ENCODE measurements at places on chromosomes 1 and 21.
A peak's percentile ranks its signal among the peaks of the same experiment; 100 is the strongest.

GRCh38 chr1:18018366-18018765 lies 89.2 kb upstream of the IGSF21 start:
- no peak for DNase-seq

DNA sequence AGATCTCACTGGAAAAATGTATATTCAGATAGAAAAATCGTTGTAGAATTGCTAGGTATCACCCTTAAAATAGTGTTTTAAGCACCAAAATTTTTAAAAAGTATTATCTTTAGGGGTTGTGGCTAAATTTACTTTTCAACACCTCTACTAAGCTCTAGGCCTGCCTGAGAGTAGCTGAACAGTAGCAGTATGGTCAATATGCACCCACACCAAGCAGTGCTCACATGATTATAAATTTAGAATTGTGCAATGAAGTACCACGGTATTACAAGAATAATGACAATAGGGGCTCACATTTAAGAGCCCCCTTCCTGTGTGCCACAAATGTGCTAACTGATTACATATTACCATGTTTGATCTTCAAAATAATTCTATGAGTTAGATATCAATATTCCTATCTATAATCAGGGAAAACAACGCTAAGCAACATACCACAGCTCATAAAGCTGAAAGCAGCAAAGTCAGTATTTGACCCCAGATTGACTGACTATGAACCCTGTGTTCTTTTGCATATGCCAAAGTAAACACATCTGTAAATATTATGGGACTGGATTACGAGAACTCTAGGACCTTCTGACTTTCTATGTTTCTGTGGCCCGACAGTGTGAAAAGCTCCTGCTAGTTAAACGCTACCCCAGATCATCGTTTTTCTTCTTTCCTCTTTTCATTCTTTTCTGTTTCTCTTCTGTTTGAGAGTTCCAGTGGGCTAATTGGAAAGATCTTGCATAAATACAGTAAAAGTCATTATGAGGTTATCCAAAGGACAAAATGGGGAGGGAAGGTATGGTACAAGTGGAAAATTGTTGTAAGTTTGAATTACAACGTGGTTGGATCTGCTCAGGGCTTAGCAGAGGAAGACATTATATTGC lies 201.1 kb upstream of the C1orf87 start:
- no peak for DNase-seq

- DNase-seq = no peak
Observed at GRCh38 chr1:54054438-54054749, 986 bp downstream of the TCEANC2 start.

- DNase-seq = peak; percentile 4
Observed at GRCh38 chr21:28516991-28517592, 475.6 kb downstream of the LTN1 start.

DNA sequence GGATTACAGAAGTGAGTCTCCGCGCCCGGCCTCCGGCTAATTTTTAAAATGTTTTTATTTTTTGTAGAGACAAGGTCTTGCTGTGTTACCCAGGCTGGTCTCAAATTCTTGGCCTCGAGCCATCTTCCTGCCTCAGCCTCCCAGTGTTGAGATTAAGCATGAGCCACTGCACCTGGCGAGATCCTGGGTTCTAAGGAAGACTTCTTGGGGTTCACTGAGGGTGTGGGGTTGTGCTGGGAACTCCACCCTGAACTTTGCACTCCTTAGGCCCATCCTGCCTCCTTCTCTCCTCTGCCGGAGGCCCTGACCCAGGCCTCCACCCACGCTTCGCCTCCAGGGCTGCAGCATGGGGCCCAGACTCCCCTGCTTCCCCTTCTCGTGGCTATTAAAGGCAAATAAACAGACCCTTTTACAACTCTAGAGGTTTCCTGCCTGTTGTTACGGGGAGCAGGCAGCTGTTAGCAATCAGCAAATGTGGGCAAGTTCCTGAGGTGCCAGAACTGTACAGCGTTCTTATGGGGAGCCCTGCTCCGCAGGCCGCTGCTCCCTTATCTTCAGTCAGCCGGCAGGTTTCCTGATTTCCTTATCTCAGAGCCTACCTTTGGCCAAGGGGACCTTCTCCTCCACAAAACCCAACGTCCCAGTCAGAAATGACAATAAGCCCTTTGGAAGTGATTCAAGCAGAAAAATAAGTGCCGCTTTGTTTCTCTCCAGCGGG lies 41.0 kb upstream of the LIN9 start:
- DNase-seq = no peak

DNA sequence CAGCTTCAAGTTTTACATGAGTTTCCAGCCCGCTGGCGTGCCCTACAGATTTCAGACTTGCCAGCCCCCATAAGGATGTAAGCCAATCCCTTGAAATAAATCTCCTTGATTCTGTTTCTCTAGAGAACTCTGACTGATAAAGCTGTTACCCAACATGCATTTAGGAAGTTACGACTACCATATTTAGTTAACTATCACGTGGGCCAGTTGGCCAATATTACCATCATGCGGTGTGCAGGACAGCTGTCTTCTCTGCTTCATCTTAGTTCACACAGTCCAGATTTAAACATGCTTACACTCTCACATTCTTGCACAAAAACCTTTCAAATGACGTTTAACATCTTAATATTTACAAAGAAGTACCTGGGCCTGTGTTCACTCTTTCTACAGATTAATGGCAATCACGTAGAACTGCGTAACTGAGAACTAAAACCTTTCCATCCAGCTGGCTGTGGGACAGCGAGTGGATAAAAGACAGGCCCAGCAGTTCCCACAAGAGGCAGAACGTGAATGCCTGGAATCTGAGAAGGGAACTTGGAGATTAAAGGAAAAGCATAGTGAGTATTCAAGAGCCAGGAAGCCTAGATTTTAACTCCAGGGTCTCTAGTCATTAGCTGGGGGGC lies 20.8 kb downstream of the FAM177B start:
- no peak for DNase-seq

GRCh38 chr1:167057241-167057688 lies 32.9 kb downstream of the GPA33 start:
- DNase-seq = no peak

- DNase-seq = no peak
Observed at GRCh38 chr1:67211589-67212563, 45.6 kb downstream of the IL23R start.

DNA sequence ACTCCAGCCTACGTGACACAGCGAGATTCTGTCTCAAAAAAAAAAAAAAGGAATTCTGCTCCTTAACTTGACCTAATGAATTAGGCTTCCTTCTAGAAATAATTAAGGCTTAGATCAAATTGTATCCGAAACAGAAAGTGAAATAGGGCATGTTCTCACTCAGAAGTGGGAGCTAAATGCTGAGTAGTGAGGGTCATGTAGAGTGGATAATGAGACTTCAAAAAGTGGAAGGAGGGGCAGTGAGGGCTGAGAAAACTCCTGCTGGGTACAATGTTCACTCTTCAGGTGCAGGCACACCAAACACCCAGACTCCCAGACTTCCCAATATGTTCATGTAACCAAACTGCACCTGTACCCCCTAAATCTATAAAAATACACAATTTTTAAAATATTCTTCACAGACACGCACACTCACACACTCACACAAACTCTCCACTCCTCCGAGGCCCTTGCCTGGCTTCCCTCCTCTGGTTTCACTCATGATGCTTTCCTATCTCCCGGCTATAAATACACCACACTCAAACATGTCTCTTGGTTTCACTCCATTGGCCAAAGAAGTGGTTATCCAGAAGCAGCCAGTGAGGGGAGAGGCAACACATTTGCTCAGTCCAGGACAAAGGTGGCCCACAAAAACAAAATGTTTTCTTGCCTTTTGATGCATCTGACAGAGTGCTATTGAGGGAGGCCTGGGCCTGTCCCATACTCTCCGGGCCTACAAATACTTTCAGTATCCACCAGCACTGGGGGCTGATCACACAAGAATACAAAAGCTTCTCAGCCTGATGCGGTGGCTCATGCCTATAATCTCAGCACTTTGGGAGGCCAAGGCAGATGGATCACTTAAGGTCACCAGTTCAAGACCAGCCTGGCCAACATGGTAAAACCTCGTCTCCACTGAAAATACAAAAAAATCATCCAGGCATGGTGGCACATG lies 249.2 kb downstream of the TOMM20 start:
- DNase-seq = no peak

DNA sequence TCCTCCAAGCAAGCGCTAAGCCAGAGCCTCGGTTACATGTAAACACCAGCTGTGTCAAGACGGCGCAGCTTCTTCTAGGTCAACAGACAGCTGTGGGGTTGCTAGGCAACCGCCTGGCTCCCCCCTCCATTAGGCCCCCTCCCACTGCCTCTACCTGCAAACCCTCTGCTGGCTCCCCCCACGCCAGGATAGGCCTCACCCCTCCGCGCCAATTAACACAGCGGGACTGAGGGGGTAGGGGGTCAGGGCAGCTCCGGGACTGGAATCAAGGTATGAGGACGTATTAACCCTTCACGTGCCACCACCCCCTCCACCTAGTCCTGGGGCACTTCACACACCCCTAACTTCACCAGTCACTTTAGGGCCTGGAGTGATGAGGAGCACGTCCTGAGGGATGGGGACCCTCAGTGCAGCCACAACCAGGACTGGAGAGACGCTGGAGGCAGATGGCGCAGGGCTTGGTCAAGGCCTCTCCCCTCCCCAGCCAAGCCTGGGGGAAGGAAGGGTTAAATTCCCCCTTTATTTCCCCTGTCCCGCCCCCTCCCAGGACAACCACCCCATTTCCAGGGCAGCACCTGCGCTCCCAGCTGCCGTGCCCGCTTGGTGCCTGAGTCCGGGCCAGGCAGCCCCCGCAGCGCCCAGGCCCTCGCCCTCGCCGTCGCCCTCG lies 37.4 kb upstream of the WASF2 start:
- no peak for DNase-seq

DNA sequence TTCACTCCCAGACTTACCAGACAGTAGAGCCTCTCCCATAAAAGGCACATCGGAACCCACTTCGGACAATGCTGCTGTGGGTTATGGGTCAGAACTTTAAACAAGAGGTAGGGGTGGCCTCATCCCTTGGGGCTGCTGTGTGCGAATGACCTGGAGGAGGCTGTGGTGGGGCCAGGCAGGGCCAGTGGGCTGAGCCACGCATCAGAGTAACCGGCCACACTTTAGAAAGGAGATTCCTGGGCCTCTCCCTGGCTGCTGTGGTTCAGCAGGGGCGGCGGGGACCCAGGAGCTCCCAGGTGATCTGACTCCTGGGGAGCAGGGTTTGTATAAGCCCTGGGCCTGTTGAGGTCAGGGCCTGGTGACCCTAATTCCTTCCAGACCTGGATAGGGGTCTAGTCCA lies 110.2 kb upstream of the C1orf174 start:
- DNase-seq = no peak

- no peak for DNase-seq
Observed at GRCh38 chr1:26344147-26344920, 9.6 kb downstream of the CRYBG2 start.

DNA sequence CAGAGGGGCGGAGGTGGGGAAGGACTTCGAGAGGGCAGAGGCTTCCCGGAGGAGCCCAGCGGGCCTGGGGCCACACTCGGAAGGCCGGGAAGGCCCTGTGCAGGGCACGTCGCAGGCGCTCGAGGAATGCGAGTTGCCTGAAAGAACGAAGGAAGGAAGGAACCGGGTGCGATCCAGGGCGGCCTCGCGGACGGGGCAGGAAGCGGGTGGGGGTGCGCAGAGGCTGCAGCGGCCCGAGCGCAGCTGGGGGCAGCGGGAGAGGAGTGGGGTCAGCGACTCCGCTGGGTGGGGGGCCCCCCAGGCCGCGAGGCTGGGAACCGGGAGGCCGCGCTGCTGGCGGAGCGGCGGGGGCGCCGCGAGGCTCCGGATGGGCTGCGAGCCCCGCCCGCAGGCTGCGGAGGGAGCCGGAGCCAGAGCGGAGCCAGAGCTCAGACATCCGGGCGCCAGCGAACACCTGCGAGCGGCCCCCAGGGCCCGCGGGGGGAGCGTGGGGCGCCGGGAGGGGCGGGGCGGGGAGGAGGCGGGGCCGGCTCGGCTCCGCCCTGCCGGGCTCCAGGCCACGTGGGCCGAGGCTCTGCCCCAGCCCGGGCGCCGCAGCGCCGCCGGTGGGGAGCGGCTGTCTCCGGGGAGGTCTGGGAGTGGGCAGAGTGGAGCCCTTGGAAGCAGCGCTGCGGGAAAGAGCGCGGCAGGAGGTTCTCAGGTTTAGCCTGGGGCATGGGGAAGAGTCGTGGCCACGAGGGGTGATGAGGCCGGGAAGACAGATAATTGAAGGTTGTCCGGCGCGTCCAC lies 4.6 kb downstream of the ID3 start:
- DNase-seq = peak; percentile 81

GRCh38 chr1:49686107-49686506 lies 337.6 kb downstream of the AGBL4 start:
- DNase-seq = no peak

- no peak for DNase-seq
Observed at GRCh38 chr1:166261511-166261910, 94.7 kb upstream of the FAM78B start.

- DNase-seq = no peak
Observed at GRCh38 chr21:19702726-19703125, 1295.5 kb upstream of the NCAM2 start.

GRCh38 chr1:243924188-243924587 lies 74.1 kb upstream of the AKT3 start:
- DNase-seq = peak; percentile 77

DNA sequence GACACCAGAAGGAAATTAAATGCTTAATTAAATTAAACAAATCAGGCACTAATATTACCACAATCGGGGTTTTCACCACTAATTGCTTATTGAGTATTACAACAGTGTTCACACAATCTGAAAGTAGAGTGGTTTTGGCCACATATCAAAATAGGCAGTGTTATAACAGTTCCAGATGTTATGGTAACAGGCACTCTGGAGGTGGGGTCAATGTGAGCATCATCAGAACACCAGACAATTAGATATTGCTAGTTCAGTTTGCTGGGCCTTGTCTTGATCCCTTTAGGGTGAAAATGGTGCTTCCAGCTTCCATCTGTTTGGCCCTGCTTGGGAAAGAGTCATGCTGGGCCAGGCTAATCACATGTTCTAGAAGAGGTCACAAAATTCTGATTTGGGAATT lies 14.5 kb upstream of the DDAH1 start:
- DNase-seq = no peak

- DNase-seq = no peak
Observed at GRCh38 chr1:198491028-198491427, 49.5 kb downstream of the ATP6V1G3 start.

DNA sequence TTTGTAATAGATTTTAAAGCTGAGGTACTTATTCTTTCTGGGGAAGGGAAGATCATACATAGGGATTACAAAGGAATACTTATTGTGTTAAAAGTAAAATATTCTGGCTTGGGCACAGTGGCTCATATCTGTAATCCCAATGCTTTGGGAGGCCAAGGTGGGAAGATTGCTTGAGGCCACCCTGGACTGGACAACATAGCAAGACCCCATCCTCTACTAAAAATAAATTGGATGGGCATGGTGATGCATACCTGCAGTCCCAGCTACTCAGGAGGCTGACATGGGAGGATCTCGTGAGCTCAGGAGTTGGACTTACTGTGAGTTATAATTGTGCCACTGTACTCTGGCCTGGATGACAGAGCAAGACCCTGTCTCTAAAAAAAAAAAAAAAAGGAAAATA lies 27.6 kb downstream of the GABPB2 start:
- no peak for DNase-seq

- DNase-seq = no peak
Observed at GRCh38 chr1:21115098-21115760, 61.5 kb downstream of the EIF4G3 start.

GRCh38 chr21:33775100-33775828 lies 133.0 kb downstream of the ITSN1 start:
- DNase-seq = no peak

- no peak for DNase-seq
Observed at GRCh38 chr21:31837618-31838390, 35.0 kb upstream of the HUNK start.

- no peak for DNase-seq
Observed at GRCh38 chr21:32538147-32538792, 47.1 kb downstream of the TCP10L start.
